ENCODE measurements at places on chromosomes 6 and 20.

DNA sequence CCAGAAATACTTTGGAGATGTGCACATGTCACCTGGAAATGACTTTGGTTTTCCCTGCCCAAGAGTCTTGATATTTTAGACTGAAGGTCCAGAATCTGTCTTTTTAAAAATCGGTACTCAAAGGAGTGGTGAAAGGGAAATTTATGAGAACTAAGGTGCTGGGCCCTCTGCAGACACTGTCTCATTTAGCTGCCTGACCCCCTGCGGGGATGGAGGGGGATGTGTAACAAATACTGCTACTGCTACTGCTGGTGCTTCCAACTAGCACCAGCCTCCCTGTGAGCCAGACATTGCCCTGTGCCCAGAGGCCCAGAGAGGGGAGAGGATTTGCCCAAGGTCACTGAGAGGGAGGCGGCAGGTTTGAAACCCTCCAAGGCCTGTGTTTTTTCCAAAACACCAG, 7.0 kb downstream of the SCRT2 start:
- no peak for DNase-seq

DNA sequence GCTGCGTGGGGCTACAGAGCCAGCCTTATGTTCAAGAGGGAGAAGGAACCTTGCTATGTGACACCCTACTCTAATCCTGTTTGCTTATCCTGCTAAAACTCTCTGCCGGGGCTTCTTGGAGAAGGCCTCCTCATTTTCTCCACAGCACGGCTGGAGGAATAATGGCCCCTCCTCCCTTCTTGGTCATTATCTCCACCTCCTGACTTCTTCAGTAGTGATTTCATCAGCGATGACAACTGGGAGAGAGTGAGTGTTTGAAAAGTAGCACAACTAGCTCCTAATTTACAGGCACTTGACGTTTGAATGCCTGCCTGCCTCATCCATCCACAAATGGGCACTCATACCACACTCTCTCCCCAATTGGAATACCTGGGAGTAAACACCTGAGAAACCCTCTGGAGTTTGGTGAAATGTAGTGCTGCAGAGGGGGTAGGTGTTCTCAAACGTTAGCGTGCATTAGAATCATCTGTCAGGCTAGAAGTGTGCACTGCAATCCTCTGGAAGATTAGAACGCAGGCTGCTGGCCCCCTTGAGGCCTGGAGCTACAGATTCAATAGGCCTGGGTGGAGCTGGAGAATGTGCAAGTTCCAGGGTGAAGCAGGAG, 148.5 kb downstream of the FOXC1 start:
- DNase-seq, result no peak

DNA sequence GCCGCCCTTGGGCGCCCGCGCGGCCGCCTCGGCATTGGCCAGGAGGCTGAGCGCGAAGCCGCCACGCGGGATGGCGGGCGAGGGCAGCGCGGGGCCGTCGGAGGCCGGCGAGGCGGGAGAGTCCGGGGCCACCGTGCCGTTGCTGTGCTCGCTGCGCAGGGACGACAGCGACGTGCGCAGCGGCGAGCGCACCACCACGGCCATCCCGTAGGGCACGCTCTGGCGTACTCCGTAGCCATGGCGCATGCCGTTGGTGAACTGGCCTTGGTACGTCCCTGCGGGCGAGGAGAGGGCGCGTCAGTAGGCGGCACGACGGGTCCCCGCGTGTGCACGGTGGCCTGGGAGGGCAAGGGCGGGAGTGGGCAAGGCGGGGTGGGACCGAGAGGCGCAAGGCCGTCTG, 26.9 kb downstream of the JPH2 start:
- no peak for DNase-seq

DNA sequence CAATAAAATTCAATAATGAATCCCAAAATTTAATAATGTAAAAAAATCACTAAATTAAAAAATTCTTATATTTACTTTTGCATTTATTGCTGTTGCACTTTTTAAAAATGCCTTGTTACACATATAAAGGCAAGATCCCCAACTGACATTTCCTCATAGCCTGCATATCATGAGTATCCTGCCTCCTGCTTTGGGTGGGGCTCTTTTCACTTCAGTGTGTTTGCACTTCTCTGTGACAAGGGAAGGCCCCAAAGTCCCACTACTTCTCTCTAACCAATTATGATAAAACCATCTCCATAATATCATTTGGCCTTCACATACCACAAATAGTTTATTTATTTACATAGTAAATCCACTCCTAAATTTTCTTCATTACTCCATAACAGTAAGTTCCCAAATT, 446.1 kb upstream of the MARCKS start:
- DNase-seq, result no peak

DNA sequence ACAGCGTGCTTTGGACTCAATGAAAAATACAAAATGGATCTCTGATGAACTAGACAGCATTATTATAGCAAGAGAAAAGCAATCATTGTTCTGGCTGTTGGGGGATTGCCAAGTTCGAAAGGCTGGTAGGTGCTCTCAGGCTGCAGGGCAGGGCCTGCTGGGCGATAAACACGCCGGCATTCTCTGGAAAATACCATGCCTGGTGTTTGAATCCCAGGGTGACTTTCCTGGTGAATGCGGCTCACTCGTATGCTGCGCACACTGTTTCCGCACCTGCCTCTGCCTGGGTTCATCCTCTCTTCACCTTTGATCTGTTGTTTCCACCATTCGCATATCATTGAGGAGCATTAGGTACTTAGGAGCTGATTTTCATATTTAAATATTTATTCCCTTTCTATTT, 37.4 kb downstream of the GCNT2 start:
- no peak for DNase-seq

DNA sequence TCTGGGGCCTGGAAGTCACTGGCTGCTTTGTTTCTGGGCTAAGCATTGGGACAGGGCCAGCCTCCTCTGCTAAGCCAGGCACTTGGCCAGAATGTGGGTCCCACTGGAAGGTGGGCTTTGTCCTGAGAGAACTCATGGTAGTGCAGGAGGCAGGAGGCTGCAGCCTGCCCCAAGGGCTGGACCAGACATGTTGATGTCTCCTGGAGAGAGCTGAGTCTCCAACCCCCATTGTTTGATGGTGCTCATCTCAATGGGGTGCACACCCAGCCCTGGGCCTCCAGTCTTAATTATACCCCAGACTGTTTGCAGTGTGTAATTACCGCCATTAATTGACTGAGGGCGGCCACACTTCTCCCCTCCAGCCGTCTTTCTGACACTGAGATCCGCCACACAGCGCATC, 220.5 kb upstream of the PMEPA1 start:
- no peak for DNase-seq

- no peak for DNase-seq
Measured at GRCh38 chr20:36717021-36717420, 28.9 kb downstream of the NDRG3 start.

DNA sequence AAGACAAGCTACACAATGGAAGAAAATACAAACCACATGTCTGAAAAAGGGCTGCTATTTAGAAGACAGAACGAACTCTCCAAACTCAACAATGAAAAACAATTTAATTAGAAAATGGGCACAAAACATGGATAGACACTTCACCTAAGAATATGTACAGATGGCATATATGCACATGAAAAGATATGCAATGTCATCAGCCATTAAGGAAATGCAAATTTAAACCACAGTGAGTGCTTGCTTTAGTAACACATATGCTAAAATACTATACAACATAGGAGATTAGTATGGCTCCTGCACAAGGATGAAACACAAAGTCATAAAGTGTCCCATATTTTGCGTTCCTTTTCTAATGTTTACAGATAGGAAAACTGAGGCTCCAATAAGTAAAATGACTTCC, 60.4 kb upstream of the FAM83B start:
- DNase-seq, result no peak

- DNase-seq, result no peak
Measured at GRCh38 chr20:63134201-63134612, 81.7 kb downstream of the YTHDF1 start.

DNA sequence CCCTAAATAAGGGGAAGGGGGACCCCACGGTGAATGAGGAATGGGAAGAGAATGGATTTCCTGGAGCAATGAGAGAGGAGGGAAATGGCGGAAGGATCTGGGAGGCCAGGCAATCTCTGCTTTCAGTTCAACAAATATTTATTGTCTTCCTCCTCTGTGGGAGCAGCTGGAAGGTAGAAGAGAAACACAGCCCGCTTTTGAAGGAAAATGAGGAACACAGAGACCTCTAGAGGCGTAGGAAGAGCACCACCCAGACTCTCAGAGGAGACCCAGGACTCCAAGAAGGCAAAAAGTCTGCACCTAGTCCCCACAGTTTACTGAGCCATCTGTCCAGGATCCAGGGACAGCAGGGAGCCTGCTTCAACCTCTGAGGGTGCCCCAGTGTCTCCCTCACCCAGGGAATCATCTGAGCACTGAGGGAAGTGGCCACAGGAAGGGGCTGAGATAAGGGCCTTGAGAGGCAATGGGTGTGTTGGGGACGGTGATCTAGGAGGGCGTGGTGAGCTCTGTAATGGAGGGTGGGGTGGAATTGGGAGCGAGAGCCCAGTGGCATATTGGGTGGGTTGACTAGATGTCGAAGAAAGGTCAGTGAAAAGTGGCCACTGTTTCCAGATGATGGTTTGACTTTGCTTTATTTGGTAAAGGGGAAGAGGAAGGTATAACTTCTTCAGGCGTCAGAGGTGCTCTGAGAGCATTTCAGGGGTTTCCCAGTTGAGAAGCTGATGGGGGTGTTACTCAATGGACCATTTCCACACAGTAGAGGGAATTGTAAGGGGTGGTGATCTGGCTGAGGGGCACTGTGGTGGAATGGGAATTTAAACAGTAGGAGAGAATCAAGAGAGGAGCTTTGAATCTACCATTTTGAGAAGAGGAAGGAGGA, 610 bp downstream of the PSORS1C1 start:
- DNase-seq, result no peak

DNA sequence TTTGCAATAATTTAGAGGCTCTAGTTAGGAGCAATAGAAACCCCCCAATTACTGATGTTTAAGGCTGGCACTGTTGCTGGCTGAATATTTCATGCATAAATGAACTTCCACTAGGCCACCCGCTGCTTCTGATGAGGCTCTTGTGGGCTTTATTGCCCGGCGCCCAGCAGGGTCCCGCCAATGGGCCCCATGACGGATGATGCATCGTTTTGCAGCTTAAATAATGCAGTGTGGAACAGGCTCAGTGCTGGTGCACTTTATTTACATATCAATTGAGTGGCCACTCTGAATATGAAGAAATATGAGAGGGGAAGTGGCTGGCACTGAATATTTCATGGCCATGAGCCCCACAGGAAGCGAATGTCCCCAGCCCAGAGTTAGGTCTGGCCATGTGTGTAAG, 155.3 kb upstream of the MAFB start:
- DNase-seq, result no peak

DNA sequence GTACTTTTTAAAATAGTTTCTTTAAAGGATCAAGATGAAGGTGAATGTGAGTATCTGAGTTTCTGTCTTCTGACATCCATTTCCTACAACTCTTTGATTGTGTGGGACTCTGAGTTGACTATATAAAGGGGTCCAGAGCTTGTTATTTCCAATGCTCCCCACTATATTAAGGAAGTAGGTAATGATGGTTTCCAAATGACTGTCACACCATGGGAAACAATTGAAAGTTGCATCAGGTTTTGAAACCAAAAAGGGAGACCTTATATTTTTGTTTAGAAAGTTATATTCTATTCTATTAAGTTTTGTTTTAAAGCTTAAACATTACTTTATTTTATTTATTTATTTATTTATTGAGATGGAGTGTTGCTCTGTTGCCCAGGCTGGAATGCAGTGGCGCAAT, 11.2 kb downstream of the CASS4 start:
- DNase-seq, result no peak

DNA sequence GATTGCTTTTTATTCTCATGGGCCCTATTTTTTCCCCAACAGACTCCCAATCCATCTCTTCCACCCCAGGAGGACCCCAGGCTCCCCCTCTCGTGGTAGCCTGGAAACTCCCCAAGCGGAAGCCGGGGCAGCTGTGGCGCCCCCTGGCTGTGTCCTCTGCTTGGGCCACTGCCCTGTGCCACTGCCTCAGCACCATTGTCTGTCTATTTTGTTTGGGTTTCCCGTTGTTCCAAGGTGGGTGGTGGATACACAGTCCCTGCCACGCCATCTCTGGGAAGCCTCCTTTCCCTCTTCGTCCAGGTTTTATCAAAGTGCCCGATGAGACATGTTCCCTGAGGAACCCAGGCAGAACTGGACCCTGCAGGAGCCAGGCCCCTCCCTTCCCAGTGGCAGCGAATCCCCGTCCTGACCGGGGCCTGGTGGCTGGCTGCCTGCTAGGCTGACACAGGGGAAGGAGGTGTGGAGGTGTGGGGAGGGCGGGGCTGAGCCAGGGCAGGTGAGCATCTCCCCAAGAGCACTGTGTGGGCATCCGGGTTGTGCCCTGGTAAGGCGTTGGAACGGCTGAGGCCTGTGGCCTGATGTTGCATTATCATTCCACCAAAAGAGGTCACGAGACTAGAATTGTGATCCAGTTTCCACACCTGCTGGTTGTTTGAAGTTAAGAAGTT, 228.2 kb downstream of the CDH4 start:
- no peak for DNase-seq

- no peak for DNase-seq
Measured at GRCh38 chr6:40817369-40817768, 221.7 kb downstream of the UNC5CL start.

DNA sequence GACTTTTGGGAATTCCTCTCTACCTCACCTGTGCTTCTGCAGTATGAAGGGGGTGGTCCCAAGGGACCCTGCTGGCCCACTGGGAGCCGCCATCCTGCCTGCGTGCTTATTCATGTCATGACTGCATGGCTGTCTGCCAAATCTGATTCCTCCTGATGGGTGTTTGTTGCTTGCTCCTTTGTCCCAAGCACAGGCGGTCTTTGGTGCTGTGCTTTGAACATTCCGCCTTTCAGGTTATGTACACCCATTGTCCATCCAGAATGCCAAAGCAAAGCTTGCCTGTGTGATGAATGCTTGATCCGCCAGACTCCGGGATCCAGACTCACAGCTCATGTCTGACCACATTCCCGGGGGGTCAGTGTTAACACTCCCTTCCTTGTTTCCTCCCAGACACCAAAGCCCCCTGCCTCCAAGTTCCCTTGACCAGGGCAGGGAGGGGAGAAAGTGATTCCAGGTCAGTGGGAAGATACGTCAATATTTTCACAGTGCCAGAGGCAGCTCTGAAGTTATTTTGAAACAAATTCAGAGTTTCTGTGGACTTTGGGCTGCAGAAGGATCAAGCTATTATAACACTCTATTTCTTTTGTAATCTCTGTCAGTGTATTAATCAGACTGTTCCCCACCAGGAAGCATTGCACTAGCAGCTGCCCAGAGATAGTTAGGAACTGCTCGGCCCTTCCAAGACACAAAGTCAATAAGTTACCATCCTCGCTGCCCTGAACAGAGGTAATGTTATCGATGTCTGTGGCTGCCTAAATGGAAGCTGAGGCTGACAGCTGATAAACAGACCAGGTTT, 9.5 kb downstream of the DAAM2 start:
- DNase-seq, result no peak

GRCh38 chr20:5002077-5002413, 735 bp upstream of the SLC23A2 start:
- no peak for DNase-seq

GRCh38 chr6:30260036-30260504, 46.9 kb upstream of the TRIM26 start:
- no peak for DNase-seq

- no peak for DNase-seq
Measured at GRCh38 chr20:37315452-37316110, 26.1 kb downstream of the MANBAL start.

All from amniotic stem cell (primary cell).